NCI-H345 (cell line): ENCODE measurements at places on chromosomes 6 and 20.

DNA sequence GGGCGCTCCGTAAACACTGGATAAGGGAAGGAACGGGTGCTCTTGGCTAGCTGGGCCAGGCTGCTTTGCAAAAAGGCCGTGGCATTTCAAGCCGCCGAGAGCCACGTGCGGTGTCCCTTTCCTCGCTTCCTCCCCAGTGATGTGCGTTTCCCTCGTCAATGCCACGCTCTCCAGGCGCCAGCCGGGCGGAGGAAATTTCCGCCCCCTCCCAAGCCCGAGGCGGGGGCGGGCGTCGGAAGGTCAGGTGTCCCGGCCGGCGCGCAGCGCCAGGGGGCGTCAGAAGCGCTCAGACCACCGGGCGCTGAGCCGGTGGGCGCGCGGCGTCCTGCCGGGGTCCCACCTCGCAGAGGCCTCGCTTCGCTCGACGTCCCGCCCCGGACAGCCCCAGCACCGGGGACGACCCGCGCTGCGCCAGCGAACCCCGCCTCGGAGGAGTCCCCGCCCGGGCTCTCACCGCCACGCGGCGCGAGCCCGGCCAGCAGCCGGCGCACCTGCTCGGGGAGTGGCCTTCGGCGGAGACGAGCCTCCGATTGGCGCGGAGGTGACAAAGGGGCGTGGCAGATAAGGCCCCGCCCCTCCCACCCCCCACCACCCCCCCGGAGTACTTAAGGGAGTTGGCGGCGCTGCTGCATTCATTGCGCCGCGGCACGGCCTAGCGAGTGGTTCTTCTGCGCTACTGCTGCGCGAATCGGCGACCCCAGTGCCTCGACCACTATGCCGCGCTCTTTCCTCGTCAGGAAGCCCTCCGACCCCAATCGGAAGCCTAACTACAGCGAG is at the start of gene SNAI1:
Gene SNAI1 (plus strand): TSS at position 635 of the 777 bp plus-strand sequence. CDS start 80 bp downstream, at position 715.
- DNase-seq: peak; percentile 96

- peak; percentile 41 for DNase-seq
Observed at GRCh38 chr6:109454496-109455436, 806 bp downstream of the MICAL1 start.

GRCh38 chr20:6692566-6693173 is 74.8 kb upstream of the BMP2 start:
- no peak for DNase-seq

DNA sequence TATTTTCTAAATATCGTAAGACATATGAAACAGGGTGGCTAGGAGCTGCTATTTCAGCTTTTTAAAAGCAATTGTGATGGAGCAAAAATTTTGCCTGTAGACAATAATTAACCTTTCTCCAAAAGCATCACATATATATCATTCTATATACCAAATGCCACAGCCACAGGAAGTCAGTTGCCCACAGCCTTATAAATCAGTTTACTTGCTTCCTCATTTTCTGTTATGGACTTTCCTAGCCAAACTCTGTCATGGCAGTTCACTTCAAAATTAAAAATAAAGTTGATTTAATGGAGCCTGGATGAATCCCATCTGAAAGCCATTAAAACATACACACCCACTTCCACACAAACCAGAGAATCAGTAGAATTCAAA is 93.4 kb upstream of the NHSL1 start:
- DNase-seq: no peak

GRCh38 chr6:112221981-112222852 is 32.1 kb downstream of the LAMA4 start:
- DNase-seq: no peak

GRCh38 chr6:18601516-18602020 is 214.4 kb downstream of the RNF144B start:
- peak; percentile 66 for DNase-seq

- DNase-seq: no peak
Observed at GRCh38 chr20:33889312-33889711, 78.2 kb downstream of the CHMP4B start.

DNA sequence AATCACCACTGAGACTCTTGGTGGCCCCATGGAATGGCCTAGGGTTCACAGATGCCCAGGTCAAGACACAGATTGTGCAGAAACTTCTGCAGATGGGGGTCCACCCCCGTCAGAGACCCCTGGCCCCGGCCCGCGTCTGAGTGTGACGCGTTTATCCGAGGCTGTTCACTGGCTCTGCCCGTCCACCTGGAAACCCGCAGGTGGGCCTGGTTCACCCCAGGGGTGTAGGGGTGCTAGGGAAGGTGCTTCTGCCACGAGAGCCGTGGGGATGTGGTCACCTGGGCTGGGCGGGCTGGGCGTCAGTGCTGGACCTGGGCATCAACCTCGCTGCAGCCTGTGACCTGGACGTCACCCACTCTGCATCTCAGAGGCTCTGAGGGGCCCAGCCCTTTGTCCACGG is 39.5 kb upstream of the GATA5 start:
- no peak for DNase-seq

DNA sequence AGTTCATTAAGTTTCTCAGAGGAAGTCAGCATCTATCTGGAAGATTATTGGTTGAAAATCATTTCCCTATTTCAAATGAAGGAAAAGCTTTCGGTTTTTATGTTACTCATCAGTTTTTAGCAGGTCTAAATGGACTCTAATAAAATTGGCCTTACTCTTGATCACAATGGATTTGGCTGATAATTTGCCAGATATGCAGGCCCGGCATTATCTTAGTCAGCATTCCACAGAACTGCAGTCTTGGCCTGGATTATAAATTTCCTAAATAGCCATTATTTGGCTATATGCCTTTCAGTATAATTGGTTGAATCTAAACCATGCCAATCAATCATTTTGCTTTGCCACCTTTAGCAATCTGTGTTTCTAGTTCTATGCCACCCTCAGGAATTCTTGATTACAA is 91.7 kb upstream of the KCNQ5 start:
- DNase-seq: no peak

DNA sequence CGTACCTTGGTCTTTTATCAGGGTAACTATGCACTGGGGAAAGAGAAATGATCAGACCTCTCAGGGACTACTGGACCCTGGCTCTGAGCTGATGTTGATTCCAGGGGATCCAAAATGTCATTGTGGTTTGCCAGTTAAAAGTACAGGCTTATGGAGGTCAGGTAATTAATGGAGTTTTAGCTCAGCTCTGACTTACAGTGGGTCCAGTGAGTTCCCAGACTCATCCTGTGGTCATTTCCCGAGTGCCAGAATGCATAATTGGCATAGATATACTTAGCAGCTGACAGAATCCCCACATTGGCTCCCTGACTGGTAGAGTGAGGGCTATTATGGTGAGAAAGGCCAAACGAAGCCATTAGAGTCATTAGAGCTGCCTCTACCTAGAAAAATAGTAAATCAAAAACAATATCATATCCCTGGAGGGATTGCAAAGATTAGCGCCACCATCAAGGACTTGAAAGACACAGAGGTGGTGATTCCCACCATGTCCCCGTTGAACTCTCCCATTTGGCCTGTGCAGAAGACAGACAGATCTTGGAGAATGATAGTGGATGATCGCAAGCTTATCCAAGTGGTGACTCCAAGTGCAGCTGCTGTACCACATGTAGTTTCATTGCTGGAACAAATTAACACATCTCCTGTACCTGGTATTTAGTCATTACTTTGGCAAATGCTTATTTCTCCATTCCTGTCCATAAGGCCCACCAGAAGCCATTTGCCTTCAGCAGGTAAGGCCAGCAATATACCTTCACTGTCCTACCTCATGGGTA is 152.4 kb downstream of the THBS2 start:
- DNase-seq: no peak

DNA sequence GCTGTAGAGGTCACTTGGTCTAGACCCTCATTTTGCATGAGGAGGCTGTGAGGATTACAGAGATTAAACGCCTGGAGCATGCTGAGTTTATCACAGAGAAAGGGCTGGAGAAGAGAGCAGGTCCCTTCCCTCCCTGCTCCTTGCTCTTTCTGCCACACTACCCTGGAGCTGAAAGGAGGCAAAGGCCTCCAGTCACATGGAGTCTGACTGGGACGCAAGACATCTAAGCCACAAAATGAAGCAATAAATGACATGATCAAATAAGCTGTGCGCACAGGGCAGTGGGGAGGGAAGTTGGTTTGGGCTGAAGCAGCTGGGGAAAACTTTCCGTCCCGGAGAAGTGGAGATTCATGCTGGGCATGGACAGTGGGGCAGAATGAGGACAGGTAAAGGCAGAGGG is 33.3 kb downstream of the ATXN1 start:
- no peak for DNase-seq
